NCI-H1417 (cell line): ENCODE measurements at places on chromosomes 6 and 20.
A peak's percentile ranks its signal among the peaks of the same experiment; 100 is the strongest.

DNA sequence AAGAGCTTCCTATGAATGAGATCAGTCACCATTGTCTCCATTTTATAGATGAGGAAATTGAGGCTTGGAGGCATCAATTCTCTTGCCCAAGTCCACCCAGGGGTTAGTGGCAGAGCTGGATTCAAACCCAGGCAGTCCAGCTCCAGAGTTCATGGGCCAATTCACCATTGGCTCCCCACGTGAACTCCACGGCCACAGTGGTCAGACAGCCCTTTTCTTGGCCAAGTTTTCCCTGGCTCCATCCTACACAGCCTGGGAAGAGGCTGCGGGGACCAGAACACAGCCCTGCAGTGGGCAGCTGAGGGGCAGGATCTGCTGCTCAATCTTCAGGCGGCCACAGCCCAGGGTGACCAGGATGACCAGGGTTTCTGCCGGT, 20.5 kb downstream of the TGM2 start:
- no peak for DNase-seq

GRCh38 chr20:11352041-11352440, 565.7 kb upstream of the BTBD3 start:
- DNase-seq, result peak; percentile 91

GRCh38 chr20:17636523-17637412, 45.3 kb downstream of the RRBP1 start:
- DNase-seq, result peak; percentile 55

DNA sequence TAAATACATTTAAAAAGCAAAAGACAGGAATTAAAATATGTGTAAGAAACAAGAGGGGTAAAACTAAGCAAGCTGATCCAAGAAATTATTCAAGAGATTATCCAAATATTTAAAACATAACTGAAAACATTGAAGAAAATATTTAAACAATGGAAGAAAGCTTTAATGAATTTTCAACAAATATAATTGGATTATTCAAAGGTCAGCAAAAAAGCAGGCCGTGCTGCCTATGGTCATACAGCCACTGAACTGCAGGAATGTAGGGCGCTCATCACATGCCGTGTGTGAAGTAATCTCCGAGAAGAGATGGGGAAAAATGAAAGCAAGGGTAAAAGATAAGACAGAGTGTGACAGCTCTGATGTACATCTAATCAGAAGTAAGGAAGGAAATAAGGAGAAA, 1195.4 kb upstream of the EYS start:
- DNase-seq, result no peak

GRCh38 chr6:156808287-156808686, 31.1 kb downstream of the ARID1B start:
- peak; percentile 51 for DNase-seq

GRCh38 chr20:50281831-50282591, 91.4 kb downstream of the CEBPB start:
- no peak for DNase-seq

DNA sequence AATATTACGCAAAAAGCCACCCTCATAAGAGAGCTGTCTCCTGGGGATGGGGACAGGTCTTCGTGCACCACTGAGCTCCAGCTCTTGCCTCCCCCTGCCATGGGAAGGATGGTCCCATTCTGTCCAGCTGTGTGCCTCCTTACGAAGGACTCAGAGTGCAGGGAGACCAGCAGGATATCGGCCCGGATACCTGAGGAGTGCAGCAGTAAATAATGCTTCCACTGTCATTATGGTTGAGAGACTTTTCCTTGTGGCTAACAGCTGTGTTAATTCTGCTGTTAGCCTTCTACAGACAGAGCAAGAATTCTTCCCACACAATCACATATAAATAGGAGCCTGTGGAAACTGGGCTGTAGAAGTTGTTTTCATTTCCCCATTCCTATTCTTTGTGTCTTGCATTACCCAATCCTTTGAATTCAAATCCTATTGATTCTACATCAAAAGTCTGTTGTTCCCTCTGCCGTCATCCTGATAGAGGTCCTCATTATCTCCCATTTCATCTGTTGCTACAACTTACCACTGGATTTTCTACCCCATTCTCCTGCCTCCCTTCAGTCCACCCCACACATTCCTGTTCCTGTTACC, 364.6 kb upstream of the SOX4 start:
- DNase-seq, result no peak

- DNase-seq, result peak; percentile 77
Measured at GRCh38 chr6:157092736-157093135, 230.6 kb downstream of the TMEM242 start.

DNA sequence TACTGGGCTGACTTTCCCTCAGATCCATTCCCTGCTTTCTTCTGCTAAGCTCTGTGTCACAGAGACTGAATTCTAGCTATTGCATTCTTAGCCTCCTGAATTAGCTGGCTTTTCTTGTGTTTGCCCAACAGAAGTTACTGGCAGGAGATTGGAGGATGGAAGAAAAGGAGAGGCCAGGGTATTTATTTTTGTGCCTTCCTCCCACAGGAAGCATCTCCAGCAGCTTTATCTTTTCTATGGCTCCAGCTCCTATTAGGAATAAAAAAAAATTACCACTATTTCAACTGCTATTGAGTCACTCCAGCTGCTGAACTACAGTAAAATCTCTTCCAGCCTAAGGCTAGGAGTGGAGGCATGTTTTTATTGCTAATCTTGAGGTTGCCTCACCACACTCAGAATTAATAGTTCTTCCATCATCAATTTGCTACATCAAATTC, 492.4 kb downstream of the RFPL4B start:
- DNase-seq, result no peak

DNA sequence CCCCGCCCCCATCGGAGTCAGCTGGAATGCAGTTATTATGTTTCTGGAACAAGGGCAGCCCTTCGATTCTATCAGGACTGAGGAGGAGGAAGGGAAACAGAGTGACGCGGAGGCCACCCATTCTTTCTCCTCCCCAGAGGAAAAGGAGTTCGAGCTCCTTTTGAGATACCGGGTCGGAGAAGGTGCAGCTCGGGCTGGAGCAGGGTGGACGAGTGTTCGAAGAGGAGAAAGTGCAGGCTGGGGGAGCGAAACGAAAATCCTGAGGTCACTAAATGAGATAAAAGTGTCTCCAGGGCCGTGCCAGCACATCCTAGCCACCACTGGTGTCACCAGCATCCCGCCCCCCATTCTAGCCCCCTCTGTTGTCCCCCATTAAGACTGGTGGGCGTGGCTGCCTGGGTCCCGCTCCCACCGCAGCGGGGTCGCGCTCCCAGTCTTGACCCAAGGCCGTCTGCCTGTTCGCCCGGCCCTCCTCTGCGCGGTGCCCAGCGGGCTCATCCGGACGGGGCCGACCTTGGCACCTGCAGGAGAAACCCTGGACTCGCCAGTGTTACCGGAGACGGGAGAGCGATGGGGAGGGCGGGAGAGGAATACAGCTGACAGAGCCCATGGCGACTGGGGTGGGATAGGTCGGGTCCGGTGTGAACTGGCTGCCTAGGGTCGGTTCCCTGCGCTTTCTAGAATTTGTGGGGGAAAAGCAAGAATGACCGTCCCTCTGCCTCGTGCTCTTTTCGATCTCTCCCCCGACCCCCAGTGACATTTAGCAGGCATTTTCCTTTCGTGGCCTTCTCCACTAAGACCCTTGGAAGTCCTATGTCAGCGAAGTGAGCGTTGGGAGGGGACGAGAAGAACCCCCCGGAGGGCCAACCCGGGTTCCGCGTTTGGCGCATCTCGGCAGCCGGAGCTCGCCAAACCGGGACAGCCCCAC, 16.2 kb downstream of the FOXA2 start:
- DNase-seq, result no peak

DNA sequence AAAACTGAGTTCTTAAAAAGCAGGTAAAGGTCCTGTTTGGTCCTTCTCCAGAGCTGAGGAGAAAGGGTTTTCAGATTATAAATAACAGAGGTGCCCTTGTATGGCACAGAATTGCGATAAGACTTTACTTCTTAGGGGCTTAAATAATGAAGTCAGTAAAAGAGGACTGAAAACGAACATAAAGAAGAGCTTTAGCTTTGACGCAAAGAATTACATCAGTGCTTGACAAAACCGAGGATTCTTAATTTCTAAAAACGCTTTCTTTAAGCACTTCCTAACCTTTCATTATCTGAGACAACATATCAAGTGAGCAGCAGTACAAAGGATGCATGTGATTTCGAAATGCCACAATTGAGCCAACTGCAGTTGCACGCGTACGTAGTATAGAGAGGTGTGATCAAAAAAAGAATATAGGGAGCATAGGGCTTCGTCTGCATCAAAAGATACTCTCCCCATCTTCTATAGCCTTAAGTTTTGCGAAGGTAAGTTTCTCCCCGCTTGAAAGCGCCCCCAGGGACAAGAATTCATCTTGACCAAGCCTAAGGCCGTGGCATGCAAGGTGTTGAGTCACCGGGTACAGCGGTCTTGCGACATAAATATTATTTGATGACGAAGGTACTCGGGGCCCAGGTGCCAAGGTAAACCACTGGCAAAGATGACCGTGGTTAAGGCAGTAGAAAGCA, 778 bp upstream of the LOC128125822 start:
- no peak for DNase-seq

GRCh38 chr6:129936329-129937165, 75.4 kb upstream of the TMEM244 start:
- peak; percentile 45 for DNase-seq

DNA sequence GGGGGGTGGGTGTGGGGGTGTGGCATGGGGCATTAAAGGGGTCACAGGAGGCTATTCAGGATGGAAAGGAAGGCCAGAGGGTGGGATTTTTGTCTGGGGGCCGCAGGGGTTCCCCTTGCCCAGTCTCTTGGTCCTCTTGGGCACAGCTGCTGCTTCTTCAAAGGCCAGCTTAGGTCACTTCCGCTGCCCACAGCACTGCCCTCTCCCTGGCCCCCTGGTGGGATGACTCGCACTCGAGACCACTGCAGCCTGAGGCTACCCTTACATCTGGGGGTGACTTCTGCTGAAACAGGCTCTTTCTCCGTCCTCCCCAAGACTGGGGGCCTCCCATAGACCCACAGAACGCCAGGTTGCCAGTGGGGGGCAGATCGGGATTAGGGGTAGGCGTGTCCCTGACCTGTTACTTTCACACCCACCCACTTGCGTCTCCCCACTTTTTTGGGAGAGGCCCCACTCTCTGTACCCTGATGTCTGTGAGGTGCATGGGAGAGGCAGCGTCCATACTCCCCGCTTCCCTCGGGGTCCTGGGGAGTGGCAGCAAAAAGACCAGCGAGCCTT, 1.3 kb downstream of the LKAAEAR1 start:
- peak; percentile 50 for DNase-seq

GRCh38 chr20:63934271-63935068, 21.7 kb downstream of the UCKL1 start:
- no peak for DNase-seq

DNA sequence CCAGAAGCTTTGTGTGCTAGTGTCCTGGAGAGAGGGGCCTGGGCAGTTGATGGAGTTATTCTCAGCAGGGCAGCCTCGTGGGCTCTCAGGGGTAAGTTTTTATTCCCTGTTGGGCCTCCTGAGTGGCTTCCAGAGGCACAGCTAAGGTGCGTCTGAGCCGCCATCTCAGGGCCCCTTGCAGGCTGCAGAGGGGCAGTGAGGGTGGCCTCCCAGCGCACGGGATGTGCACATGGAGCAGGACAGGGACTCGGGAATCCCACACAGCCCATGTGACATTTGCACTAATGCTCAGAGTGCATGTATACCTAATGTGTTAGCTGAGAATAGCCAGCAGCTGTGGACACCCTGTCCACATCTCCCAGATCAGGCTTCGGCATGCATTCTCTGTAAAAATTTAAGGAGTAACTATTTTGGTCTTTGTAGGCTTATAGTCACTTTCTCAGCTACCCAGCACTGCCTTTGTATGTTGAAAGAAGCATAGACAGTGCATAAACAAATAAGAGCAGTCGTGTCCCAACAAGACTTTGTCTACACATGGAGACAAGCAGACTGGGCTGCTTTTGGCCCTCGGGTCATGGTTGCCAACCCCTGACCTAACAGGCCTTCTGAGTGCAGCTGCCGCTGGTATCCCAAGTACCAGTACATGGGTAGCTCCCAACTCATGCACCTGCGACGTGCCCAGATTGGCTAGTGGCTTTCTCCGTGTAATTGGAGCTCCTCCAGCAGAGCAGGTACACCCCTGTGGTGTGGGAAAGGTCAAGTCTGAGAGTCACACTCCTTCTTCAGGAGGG, 18.6 kb upstream of the CST9L start:
- DNase-seq, result no peak

DNA sequence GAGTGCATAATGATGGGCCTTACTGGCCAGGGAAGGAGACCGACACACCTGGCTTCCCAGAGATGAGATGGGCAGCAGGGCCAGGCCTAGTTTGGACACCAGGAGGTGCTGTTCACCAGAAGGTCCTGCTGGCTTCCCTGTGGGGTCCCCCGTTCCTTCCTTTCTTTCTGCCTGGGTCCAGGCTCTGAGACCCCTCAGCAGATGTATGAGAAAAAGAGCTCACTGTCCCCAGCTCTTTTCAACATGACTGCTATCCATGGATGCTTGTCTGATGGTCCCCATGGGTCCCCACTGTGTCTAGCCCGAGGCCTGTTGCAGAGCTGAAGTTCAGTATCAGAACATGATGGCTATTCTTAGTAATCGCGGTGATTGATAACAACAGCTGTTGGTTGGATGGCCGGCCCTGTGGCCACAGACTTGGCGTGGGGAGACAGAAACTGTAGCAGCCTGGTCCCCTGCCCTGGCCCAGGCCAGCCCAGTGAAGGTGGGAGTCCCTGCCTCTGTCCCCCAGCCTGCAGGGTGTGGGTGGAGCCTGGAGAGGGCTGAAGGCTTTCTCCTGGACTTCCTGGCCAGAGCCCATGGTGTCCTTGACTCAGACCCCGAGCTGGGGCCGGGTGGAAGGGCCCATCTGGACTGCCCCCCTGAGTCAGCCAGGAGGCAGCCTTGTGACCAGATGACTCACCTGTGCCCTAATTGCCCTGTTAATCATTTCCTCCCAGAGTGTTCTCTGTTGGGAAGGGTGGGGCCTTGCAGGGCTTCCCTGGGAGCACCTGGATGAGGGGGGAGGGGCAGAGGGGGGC, 9.9 kb upstream of the BAK1 start:
- peak; percentile 18 for DNase-seq

- DNase-seq, result no peak
Measured at GRCh38 chr20:19975436-19975799, 41.7 kb upstream of the NAA20 start.

DNA sequence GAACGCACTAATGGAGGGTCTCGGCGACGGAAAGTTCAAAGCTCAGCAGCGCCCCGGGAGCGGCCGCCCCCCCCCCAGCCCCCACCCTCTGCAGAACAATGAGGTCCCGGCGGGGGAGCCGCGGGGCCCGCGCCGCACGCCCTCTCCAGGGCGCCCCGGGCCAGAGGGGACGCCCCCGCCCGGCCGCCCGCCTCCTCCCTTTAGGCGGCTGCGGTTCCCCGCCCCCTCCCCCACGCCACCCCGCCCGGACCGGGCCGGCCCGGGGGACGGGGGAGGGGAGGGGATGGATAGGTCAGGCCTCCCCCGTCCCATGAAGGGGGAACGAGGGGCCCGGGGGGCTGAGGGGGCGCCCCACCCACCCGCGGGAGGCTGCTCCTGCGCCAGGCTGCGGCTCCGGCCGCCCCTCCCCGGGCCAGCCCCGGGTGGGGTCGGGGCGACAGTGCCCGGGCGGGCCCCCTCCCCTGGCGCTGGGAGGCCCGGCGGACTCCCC, 1.5 kb downstream of the NOL4L start:
- DNase-seq, result peak; percentile 62

- peak; percentile 32 for DNase-seq
Measured at GRCh38 chr6:143570147-143570853, 58.8 kb upstream of the FUCA2 start.
